ENCODE measurements at places on chromosomes 12 and 14. TPM values are rescaled to one million over a fixed set of nuclear protein-coding genes. Genes with fewer than 3 reads are reported as not detected.

MYF5 gene
- total RNA-seq: not detected

GRCh38 chr12:8687846-8688601, 9.8 kb upstream of the RIMKLB start:
- peak; percentile 67 for DNase-seq

DNA sequence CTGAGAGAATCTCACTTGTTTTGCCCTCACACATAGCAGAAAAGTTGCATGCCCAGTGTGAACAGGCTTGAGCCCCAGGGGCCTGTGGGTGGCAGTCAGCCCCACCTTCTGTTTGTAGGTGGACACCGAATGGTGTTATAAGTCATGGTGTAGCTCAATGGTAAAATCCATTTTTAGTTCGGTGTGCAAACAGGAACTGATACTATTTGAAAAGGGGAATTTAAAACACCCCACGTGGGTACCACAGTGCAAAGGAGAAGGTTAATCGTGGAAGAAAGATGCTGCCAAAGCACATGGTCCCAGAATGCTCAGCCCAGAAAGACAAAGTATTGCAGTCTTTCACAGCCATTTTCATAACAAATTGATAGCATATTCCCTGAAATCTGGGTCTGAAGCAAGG, 71.8 kb upstream of the GZMB start:
- DNase-seq: no peak

GRCh38 chr12:6085841-6086240, 38.6 kb downstream of the VWF start:
- no peak for DNase-seq

PAH gene
- not detected for total RNA-seq

- no peak for DNase-seq
Measured at GRCh38 chr14:84579292-84579691, 950.7 kb upstream of the FLRT2 start.

DNA sequence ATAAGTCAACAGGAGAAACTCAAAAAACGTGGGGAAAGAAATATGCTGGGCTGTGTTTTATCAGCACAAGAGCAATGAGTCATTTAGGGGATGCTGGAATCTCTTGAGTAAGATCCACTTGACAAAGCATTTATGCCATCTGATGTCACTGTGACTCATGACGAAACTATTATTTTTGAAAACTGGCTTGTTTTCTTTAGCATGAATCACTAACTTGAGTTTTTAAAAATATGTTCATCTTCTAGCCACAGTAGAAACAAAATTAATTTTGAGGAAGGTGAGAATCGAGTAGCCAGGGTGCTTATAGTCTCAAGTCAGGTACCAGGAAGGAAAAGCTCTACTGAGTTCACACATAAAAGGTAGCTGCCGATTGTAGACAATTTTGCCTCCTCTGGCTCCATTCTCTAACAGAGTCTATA, 456.2 kb upstream of the MGAT4C start:
- no peak for DNase-seq

DNA sequence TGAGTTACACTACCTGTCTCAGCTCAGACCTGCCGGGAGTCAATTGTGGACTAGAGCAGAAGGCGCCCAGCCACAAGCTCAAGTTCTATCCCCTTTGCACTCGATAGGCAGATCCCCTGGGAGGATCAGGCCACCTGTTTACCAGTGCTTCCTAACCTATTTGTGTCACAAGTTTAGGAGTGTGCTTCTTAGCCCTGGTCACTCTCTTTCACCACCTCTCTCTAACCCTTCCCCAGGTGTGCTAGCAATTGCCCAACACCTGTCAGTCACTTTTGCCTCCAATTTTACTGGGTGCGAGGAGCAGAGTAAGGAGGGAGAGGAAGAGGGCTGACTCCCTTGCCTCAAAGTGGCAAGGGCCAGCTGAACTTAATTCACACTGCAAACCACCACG, 745 bp upstream of the NAA30 start:
- no peak for DNase-seq

GRCh38 chr12:33588725-33589405, 149.2 kb upstream of the SYT10 start:
- no peak for DNase-seq

GRCh38 chr12:85280984-85281630, 1.1 kb downstream of the ALX1 start:
- no peak for DNase-seq

DNA sequence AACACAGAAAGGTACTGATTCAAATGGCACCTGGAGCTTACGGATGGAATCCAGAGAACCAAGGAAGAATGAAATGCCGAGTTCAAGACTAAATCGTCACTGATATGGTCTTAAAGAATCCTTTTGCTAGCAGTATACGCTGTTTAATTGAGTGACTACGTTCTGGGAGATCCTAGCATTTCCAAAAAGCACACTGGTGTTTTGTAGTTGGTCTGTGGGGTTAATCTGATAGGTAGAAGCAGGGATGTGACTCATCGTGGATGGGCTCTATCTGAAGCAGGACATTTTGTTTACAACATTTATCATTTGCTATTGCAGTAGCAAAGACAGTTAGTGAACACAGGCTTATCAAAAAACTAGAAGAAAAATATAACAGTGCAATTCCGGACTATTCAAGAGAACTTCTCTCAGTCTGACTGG, 169.2 kb upstream of the HMGA2 start:
- DNase-seq: no peak

DNA sequence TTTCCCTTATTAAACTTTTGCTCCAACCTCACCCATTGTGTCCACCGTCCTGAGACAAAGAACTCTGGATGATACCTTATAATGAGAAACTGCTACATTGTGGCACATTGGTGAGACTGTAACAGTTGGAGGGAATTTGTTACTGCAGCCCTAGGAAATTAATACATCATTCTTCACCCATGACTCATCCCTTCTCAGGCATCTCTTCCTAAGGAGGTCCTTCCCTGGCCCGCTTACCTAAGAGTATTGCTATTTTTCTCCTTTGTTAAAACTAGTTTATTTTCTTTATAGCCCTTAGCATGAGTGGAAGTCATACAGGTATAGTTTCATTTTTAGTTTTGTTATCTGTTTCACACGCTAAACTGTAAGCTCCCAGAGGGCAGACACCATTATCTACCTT, 87.1 kb downstream of the TMEM260 start:
- DNase-seq: no peak

DNA sequence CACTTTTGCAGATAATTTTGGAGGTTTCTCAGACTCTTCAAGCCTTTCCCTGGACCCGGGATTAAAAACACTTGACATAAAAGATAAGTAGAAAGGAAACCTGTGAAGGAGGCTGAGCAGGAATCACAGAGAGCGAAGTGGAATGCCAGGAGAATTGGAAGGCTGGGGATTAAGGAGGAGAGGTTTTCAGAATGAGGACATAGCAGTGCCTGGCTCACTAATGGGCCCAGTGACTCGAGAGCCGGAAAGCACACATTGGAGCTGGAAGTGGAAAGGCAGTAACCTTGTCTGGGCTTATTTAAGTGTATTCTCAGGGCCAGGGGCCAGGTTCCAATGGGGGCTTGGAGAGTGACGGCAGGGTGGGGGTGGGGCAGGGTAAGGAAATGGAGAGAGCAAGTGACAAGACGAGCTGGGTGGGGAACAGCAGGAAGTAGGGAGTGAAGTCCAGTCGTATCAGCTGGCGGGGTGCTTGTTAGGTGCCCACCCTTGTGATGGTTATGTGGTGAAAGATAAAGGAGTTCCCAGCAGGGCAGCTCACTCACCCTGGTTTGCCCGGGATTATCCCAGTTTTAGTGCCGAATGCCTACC, 13.1 kb downstream of the EVL start:
- peak; percentile 40 for DNase-seq

DNA sequence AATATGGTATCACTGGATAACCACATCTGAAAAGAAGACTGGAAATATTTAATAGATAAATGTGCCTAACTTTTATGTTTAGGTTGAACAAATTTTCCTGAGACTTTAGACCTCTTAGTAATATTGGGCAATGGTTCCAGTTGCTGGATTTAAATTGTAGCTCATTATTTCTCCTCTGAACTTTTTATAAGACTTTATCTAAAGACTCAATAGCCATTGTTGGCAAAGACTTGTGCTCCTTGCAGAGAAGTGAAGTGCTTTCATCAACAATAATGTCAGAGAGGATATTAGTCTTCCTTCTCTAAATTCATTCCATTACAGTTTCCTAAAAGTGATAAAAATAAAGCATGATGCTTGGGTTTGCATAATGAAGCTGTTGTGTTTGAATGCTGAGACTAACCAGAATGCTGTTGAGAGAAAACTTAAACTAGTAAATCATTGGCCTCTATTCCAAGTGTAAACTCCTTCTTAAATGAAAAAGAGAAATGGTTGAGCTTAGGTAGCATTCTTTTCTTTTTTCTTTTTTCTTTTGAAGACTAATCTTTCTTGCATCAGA, 200.2 kb downstream of the TMTC3 start:
- no peak for DNase-seq

Measured in osteocyte (in vitro differentiated cells).